Natural killer cell (primary cell): ENCODE measurements at places on chromosomes 7 and 10.

GRCh38 chr7:16695621-16696237, 49.7 kb downstream of the BZW2 start:
- no peak overlapping the region for H3K4me3 ChIP-seq
- no peak for DNase-seq
- no peaks in the 10 kb centered on the region for H3K27me3 ChIP-seq
- H3K27ac ChIP-seq = no peak overlapping the region
- peaks cover 63% of the 10 kb centered on the region for H3K36me3 ChIP-seq
- H3K4me1 ChIP-seq = no peaks in the 10 kb centered on the region

DNA sequence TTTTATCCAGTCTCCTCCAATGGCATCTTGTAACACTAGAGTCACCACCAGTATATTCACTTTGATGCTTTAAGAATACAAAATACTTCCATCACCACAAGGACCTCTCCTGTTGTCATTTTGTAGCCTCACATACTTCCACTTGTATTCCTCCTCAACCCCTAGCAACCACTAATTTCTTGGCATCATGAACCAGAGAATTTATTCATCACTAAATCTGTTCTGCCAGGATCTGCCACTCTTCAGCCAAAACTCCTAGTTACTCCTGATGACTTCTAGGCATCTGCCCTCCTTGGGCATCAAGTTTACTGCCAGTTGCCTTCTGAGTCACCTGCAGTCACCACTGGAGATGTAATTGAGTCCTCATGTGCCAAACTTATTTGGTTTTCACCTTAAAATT, 906.8 kb downstream of the CNTNAP2 start:
- H3K27me3 ChIP-seq = no peaks in the 10 kb centered on the region
- no peak for DNase-seq
- no peak overlapping the region for H3K27ac ChIP-seq
- H3K36me3 ChIP-seq = no peaks in the 10 kb centered on the region

DNA sequence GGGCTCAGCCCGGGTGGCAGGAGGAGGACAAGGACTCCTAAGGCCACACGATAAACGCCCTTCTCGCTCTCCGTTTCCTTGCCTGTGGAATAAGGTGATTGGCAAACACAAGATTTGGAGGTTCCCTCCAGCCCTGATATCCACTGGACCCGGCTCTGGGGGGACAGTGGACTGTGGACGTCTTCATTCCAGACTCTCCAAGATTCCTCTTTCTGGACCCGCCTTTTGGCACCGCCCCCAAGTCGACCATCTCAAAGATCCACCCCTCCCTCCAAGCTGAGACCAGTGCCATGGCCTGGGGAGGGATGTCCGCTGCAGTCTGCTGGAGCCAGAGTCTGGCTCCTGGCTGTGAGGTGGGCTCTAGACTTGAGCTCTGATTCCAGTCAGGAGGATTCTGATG, 23.6 kb downstream of the ZNF783 start:
- H3K27ac ChIP-seq = no peak overlapping the region
- peak overlapping the region; percentile 54 for H3K4me3 ChIP-seq
- no peak for DNase-seq
- peaks cover 7% of the 10 kb centered on the region for H3K36me3 ChIP-seq
- no peaks in the 10 kb centered on the region for H3K27me3 ChIP-seq
- H3K4me1 ChIP-seq = peaks cover 28% of the 10 kb centered on the region

DNA sequence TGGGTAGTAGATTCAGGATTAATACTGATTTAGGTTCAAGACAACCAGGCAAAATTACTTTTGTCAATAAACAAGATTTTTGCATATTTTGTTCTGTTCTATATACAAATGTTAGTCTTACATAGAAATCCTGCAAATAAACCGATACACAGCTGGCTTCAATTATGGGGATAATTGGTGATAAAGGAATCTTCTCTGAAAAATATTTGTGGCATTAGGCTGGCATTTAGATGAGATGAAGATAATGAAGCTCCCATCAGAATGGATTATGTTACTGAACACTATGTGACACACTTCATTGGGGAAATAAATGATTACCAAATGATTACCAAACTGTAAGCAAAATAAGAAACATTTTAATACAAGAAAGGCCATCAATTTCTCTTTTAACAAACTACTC, 65.8 kb downstream of the NT5C2 start:
- H3K27me3 ChIP-seq = no peaks in the 10 kb centered on the region
- no peak overlapping the region for H3K27ac ChIP-seq
- H3K36me3 ChIP-seq = peaks cover 3% of the 10 kb centered on the region
- H3K4me1 ChIP-seq = peaks cover 9% of the 10 kb centered on the region
- no peak for DNase-seq

- DNase-seq = peak; percentile 29
- H3K36me3 ChIP-seq = peaks cover 3% of the 10 kb centered on the region
- no peak overlapping the region for H3K27ac ChIP-seq
- no peaks in the 10 kb centered on the region for H3K27me3 ChIP-seq
Measured at GRCh38 chr7:44454348-44454747, 36.1 kb downstream of the NUDCD3 start.

- no peak overlapping the region for H3K27ac ChIP-seq
- H3K36me3 ChIP-seq = peaks cover 44% of the 10 kb centered on the region
- H3K4me1 ChIP-seq = no peaks in the 10 kb centered on the region
- no peak for DNase-seq
- H3K27me3 ChIP-seq = no peaks in the 10 kb centered on the region
- H3K4me3 ChIP-seq = no peak overlapping the region
Measured at GRCh38 chr7:16606704-16607103, 38.9 kb downstream of the ANKMY2 start.

GRCh38 chr7:144508702-144509101, 105.2 kb upstream of the NOBOX start:
- H3K27ac ChIP-seq = no peak overlapping the region
- H3K27me3 ChIP-seq = no peaks in the 10 kb centered on the region
- no peaks in the 10 kb centered on the region for H3K4me1 ChIP-seq
- DNase-seq = no peak

GRCh38 chr7:72042855-72043254, 369.3 kb downstream of the CALN1 start:
- no peaks in the 10 kb centered on the region for H3K36me3 ChIP-seq
- no peaks in the 10 kb centered on the region for H3K27me3 ChIP-seq
- H3K27ac ChIP-seq = no peak overlapping the region
- H3K4me1 ChIP-seq = no peaks in the 10 kb centered on the region
- H3K4me3 ChIP-seq = no peak overlapping the region
